ENCODE measurements at places on chromosomes 2 and 18. TPM values are rescaled to one million over a fixed set of nuclear protein-coding genes. Genes with fewer than 3 reads are reported as not detected.

Gene TRIM43
- not detected for total RNA-seq

Gene GCG
- not detected for total RNA-seq

DNA sequence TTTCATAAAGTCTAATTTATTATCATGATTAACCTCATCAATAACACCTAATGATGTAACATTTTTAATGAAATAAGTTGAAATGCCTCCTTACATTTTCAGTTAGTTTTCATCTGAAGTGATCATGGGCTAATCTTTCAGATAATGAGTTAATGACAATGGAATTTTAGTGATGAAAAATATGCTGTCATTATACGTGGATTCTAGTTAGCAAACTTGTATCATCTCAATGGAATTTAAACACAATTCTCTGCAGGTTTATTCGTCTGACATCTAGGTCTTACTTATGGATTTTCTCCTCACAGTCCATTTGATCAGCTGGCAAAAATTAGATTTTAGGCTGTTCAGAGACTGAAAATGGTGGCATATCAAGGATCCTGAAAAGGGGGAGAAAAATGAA lies 885.0 kb downstream of the SLC4A3 start:
- no peaks in the 10 kb centered on the region for H3K36me3 ChIP-seq
- peaks cover 2% of the 10 kb centered on the region for H3K27me3 ChIP-seq
- no peak overlapping the region for H3K27ac ChIP-seq
- H3K4me3 ChIP-seq: no peak overlapping the region

- H3K4me3 ChIP-seq: no peak overlapping the region
- no peaks in the 10 kb centered on the region for H3K27me3 ChIP-seq
- no peak overlapping the region for H3K27ac ChIP-seq
- no peak for DNase-seq
These were observed 982.1 kb downstream of the TSN start for GRCh38 chr2:122737429-122738077.

Gene EHD3
- 1.6 TPM for total RNA-seq

- H3K36me3 ChIP-seq: no peaks in the 10 kb centered on the region
- no peak overlapping the region for H3K4me3 ChIP-seq
- no peak for DNase-seq
These were observed 19.2 kb downstream of the GKN1 start for GRCh38 chr2:68993660-68994059.

- H3K4me1 ChIP-seq: peaks cover 27% of the 10 kb centered on the region
- H3K4me3 ChIP-seq: peak overlapping the region; percentile 74
- H3K27ac ChIP-seq: peak overlapping the region; percentile 82
- peak; percentile 52 for DNase-seq
These were observed 1.7 kb upstream of the PER2 start for GRCh38 chr2:238290091-238290509.

GRCh38 chr2:108573061-108573460 lies 38.8 kb downstream of the LIMS1 start:
- H3K36me3 ChIP-seq: peaks cover 3% of the 10 kb centered on the region
- no peak for DNase-seq
- no peak overlapping the region for H3K27ac ChIP-seq

- no peak overlapping the region for H3K27ac ChIP-seq
- H3K36me3 ChIP-seq: no peaks in the 10 kb centered on the region
- H3K27me3 ChIP-seq: no peaks in the 10 kb centered on the region
- no peak for DNase-seq
These were observed 130.5 kb downstream of the RAB3GAP1 start for GRCh38 chr2:135182601-135183000.

Gene EIF2AK2
- 70.6 TPM for total RNA-seq

DNA sequence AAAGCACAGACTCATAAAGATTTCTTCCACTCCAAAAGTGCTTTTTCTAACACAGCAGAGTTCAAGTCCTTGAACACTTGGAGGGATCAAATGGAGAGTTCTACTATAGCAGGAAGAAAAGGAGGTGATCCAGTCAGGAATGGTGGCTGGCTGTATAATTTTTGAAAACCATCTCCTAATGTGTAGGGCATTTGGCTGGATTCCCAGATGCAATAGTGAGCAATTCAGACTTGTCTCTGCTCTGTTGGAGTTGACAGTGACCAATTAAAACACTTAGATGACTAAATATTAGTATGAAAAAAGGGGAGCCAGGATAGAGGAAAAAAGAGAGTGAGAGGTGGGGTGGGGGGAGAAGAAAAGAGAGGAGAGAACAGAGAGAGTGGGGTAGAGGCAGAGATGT lies 5.3 kb upstream of the G6PC2 start:
- H3K4me3 ChIP-seq: no peak overlapping the region
- H3K36me3 ChIP-seq: no peaks in the 10 kb centered on the region
- no peak for DNase-seq
- H3K27ac ChIP-seq: no peak overlapping the region

DNA sequence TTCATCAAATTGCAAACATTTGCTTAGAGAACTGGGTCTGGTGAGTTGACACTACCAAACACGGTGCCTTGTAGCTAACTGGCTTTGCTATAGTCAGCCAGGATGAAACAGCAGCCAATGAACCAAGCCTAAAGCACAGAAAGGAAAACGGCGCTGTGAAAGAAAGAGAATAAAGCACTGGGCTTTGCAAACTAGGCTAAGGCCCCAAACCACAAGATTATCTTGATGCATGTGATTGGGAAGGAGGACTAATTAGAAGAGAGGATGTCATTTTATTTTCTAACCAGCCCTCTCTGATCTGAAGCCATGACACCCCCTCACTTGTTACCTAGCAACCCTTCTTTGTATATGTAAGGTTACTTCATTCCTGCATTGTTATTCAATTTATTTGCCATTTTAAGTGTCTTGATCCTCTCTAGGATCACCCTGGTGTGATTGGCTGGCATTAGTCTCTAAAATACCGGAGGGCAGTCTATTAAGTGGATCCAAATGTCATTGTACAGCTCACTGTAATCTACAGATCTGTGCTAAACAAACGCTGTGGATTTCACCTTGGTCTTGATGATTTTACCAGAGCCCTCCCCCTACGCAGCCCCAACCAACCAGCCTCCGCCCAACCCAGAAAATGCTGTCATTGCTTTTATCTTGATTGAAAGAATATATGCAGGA lies 395.4 kb upstream of the ACVR2A start:
- H3K27ac ChIP-seq: no peak overlapping the region
- peaks cover 9% of the 10 kb centered on the region for H3K4me1 ChIP-seq
- H3K4me3 ChIP-seq: no peak overlapping the region
- DNase-seq: peak; percentile 16
- no peaks in the 10 kb centered on the region for H3K36me3 ChIP-seq

DNA sequence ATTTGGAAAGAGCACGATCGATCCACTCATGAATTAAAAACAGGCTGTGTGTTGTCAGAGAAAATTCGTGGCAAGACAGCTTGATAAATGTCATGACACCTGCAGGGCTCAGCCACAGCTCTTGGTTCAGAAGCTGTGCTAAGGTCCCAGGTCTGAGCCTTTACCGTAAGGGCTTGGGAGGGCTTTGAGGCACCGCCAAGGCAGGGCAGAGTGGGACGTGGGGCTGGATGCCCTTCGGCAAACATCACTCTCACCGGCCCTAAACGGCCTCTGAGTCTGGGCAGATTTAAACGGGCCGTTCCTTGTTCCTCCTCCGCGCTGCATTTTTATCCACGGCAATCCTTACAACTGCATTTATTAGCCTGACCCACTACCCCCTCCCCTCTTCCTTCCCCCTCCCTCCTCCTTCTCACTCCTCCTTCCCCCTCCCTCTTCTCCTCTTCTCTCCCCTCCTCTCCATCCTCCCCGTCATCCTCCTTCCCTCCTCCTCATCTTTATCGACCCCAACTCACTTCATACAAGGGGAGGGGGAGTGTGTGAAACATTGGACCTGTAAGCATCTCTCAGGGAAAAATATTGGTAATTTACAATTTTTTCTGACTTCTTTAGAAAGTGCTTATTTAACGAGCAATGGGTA lies 33.9 kb downstream of the MBP start:
- H3K27ac ChIP-seq: peak overlapping the region; percentile 82
- peaks cover 82% of the 10 kb centered on the region for H3K4me1 ChIP-seq
- H3K4me3 ChIP-seq: no peak overlapping the region
- peaks cover 45% of the 10 kb centered on the region for H3K36me3 ChIP-seq
- no peaks in the 10 kb centered on the region for H3K27me3 ChIP-seq
- DNase-seq: no peak

GRCh38 chr18:68791801-68792200 lies 6.1 kb upstream of the CCDC102B start:
- no peak overlapping the region for H3K27ac ChIP-seq
- H3K4me3 ChIP-seq: no peak overlapping the region
- no peaks in the 10 kb centered on the region for H3K36me3 ChIP-seq
- H3K4me1 ChIP-seq: no peaks in the 10 kb centered on the region
- DNase-seq: no peak

DNA sequence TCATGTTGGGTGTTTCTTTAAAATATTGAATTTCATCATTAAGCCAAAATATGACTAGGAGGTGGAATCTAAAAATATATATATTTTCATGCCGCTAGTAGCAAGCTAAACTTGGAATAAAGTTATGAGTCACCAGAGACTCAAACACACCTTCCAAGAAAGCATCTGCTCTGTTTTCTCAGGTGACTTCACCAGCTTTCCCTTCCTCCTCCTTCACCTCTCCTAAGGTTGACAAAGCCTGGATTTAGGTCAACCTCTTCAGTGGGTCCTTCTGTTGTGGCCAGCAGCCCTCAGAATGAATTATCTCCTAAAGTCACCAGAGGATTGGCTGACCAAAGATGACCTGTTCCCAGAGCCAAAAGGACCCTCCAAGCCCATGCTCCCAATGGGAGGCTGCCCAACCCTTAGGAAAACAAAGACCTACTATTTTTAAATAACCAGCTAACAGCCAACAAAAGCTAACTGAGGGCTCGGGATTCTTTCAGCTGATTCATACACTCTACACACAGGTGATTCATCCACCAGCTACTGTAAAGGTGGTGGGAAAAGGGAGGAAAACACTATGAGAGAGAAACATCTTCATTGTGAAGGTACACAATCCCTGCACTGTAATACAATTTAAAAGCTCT lies 113.9 kb downstream of the MYO5B start:
- no peak overlapping the region for H3K27ac ChIP-seq
- H3K36me3 ChIP-seq: no peaks in the 10 kb centered on the region

- H3K27ac ChIP-seq: no peak overlapping the region
- H3K4me3 ChIP-seq: no peak overlapping the region
- DNase-seq: no peak
These were observed 33.2 kb upstream of the AGAP1 start for GRCh38 chr2:235460548-235461047.

DNA sequence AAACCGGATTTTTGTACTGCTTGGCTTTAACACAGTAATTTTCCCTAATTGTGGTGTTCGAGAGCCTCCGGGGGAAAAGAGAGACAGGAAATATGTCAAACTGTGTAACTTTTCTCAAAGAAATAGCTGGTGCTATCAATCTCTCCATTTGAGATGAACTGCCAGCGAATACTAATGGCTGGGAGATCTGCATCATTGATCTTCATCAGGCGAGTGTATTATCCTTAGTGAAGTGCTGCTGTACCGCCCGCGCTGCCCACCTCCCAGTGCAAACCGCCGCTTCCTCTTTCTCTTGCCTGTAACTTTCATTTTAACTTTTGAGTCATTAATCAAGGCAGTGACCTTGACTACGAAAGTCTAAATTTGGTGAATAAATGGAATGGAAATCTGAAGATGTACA lies 246.1 kb upstream of the ST6GAL2 start:
- no peaks in the 10 kb centered on the region for H3K36me3 ChIP-seq
- no peak overlapping the region for H3K27ac ChIP-seq
- no peak for DNase-seq
- no peak overlapping the region for H3K4me3 ChIP-seq
- no peaks in the 10 kb centered on the region for H3K4me1 ChIP-seq

- no peaks in the 10 kb centered on the region for H3K27me3 ChIP-seq
- no peak for DNase-seq
- no peak overlapping the region for H3K27ac ChIP-seq
- H3K36me3 ChIP-seq: peaks cover 51% of the 10 kb centered on the region
These were observed 94.9 kb downstream of the MGAT5 start for GRCh38 chr2:134348760-134349159.

Gene CHST9
- total RNA-seq: not detected

DNA sequence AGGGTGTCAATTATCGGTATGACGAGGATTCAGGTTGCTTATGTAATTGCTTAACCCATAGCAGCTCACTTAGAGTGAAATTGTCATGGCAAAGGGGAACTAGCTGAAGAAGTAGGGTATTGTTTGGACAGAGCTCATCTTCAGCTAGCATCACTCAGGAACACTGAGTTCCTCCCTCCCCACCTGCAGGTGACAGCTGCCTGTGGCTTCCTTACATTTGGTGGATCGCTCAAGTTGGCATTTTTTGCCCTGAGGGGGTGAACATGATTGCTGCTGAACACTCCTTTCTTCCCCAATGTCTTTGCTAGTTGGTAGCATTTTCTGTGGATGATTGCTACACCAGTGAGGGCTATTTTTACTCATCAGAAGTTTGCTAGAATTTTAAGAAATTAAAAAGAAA lies 86.7 kb upstream of the THUMPD2 start:
- no peaks in the 10 kb centered on the region for H3K36me3 ChIP-seq
- H3K4me3 ChIP-seq: no peak overlapping the region
- H3K27ac ChIP-seq: no peak overlapping the region
- no peak for DNase-seq
- no peaks in the 10 kb centered on the region for H3K27me3 ChIP-seq

GRCh38 chr2:37838541-37839167 lies 86.4 kb upstream of the RMDN2 start:
- peaks cover 5% of the 10 kb centered on the region for H3K4me1 ChIP-seq
- no peaks in the 10 kb centered on the region for H3K36me3 ChIP-seq
- H3K27me3 ChIP-seq: peaks cover 9% of the 10 kb centered on the region
- no peak overlapping the region for H3K4me3 ChIP-seq
- no peak overlapping the region for H3K27ac ChIP-seq

- no peaks in the 10 kb centered on the region for H3K27me3 ChIP-seq
- H3K4me1 ChIP-seq: peaks cover 26% of the 10 kb centered on the region
- peaks cover 4% of the 10 kb centered on the region for H3K36me3 ChIP-seq
- DNase-seq: no peak
- peak overlapping the region; percentile 99 for H3K27ac ChIP-seq
These were observed 651 bp upstream of the STAM2 start for GRCh38 chr2:152176113-152176714.

DNA sequence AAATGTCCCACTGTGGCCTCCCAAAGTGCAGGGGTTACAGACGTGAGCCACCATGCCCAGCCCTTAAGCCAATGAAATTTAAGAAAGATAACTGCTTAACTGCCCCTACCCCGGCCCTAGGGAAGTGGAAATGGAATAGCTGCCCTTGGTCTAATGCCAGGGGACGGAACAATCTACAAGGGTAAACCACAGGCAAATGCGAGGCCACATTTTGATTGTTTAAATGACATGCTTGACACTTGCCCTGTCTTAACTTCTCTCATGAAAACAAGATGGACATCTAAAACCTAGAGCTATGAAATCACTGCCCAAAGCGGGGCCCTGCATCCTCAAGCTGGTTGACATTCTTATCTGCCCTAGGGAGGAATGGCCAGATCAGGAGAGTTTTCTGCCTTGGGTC lies 5.5 kb upstream of the ITSN2 start:
- no peak overlapping the region for H3K27ac ChIP-seq
- no peaks in the 10 kb centered on the region for H3K36me3 ChIP-seq
- H3K4me3 ChIP-seq: no peak overlapping the region
- DNase-seq: no peak
- no peaks in the 10 kb centered on the region for H3K27me3 ChIP-seq

Gene UGT1A5
- not detected for total RNA-seq

Gene SLC35F5
- total RNA-seq: 18.4 TPM

Gene VRK2
- 22.1 TPM for total RNA-seq

Gene RBKS
- total RNA-seq: 6.4 TPM

Gene CTAGE1
- not detected for total RNA-seq

Gene TNFAIP6
- total RNA-seq: not detected
